ENCODE measurements at places on chromosomes 13 and 19. TPM values are rescaled to one million over a fixed set of nuclear protein-coding genes. Genes with fewer than 3 reads are reported as not detected.
A peak's percentile ranks its signal among the peaks of the same experiment; 100 is the strongest.

GRCh38 chr13:42633495-42633894 lies 59.5 kb downstream of the TNFSF11 start:
- no peaks in the 10 kb centered on the region for H3K4me1 ChIP-seq
- no peaks in the 10 kb centered on the region for H3K27me3 ChIP-seq
- H3K4me3 ChIP-seq, result no peak overlapping the region
- no peak for DNase-seq

- no peak for DNase-seq
- H3K27ac ChIP-seq, result no peak overlapping the region
- H3K4me1 ChIP-seq, result no peaks in the 10 kb centered on the region
- H3K27me3 ChIP-seq, result no peaks in the 10 kb centered on the region
Observed at GRCh38 chr13:77339408-77339807, 12.5 kb upstream of the MYCBP2 start.

DNA sequence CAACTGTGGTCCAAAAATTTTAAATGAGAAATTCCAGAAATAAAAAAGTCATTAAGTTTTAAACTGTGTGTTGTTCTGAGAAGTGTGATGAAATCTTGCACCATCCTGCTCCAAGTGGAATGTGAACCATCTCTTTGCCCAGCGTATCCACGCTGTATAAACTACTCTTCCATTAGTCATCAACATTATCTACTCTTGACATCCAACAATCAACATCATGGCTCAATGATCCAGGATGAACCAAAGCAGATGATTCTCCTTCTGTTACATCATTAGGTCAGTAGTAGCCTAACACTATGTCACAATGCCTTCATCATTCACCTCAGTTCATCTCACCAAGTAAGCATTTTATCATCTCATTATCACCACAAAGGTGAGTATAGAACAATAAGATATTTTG lies 55.3 kb downstream of the SUCLA2 start:
- H3K4me1 ChIP-seq, result no peaks in the 10 kb centered on the region
- peaks cover 27% of the 10 kb centered on the region for H3K36me3 ChIP-seq
- DNase-seq, result no peak
- H3K27me3 ChIP-seq, result no peaks in the 10 kb centered on the region

- H3K4me3 ChIP-seq, result no peak overlapping the region
- no peaks in the 10 kb centered on the region for H3K27me3 ChIP-seq
- DNase-seq, result no peak
- H3K36me3 ChIP-seq, result no peaks in the 10 kb centered on the region
- H3K27ac ChIP-seq, result no peak overlapping the region
- H3K4me1 ChIP-seq, result no peaks in the 10 kb centered on the region
Observed at GRCh38 chr13:102487330-102487729, 85.5 kb upstream of the FGF14 start.

GRCh38 chr19:29667387-29667783 lies 2.1 kb downstream of the PLEKHF1 start:
- H3K36me3 ChIP-seq, result no peaks in the 10 kb centered on the region
- peak overlapping the region; percentile 73 for H3K27ac ChIP-seq
- DNase-seq, result no peak
- peaks cover 38% of the 10 kb centered on the region for H3K4me1 ChIP-seq
- H3K27me3 ChIP-seq, result no peaks in the 10 kb centered on the region

GRCh38 chr13:49652355-49653305 lies 24.3 kb downstream of the ARL11 start:
- H3K27me3 ChIP-seq, result no peaks in the 10 kb centered on the region
- no peaks in the 10 kb centered on the region for H3K4me1 ChIP-seq
- no peak overlapping the region for H3K4me3 ChIP-seq
- H3K36me3 ChIP-seq, result no peaks in the 10 kb centered on the region
- no peak overlapping the region for H3K27ac ChIP-seq

- H3K27ac ChIP-seq, result no peak overlapping the region
- H3K27me3 ChIP-seq, result no peaks in the 10 kb centered on the region
- H3K4me3 ChIP-seq, result no peak overlapping the region
Observed at GRCh38 chr13:101384929-101385328, 31.4 kb downstream of the NALCN start.

SHC2 gene
- 54.8 TPM for total RNA-seq

BRSK1 gene
- total RNA-seq, result 13.1 TPM

All from adrenal gland (tissue), 19 donors.